ENCODE measurements at places on chromosomes 11 and 22.

DNA sequence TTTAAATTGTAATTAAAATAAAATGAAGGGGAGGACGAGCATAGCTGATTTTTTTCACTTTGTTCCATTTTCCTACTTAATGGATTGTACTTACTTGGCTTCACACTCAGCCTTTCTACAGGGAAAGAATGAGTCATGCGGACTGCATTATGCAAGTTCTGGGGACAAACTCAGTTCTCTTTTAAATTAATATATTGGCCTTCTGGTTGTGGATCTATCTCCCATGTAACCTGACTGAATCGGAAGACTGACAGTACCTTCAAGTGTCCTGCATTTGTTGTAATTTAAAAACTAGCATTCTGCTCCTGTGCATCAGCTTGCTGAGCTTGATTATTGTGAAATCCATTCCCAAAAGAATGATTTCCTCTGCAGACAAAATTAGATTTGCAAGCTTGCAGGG is 12.2 kb downstream of the OR8D1 start:
- DNase-seq: no peak

GRCh38 chr11:28636033-28636432 is 527.8 kb downstream of the METTL15 start:
- DNase-seq: no peak

DNA sequence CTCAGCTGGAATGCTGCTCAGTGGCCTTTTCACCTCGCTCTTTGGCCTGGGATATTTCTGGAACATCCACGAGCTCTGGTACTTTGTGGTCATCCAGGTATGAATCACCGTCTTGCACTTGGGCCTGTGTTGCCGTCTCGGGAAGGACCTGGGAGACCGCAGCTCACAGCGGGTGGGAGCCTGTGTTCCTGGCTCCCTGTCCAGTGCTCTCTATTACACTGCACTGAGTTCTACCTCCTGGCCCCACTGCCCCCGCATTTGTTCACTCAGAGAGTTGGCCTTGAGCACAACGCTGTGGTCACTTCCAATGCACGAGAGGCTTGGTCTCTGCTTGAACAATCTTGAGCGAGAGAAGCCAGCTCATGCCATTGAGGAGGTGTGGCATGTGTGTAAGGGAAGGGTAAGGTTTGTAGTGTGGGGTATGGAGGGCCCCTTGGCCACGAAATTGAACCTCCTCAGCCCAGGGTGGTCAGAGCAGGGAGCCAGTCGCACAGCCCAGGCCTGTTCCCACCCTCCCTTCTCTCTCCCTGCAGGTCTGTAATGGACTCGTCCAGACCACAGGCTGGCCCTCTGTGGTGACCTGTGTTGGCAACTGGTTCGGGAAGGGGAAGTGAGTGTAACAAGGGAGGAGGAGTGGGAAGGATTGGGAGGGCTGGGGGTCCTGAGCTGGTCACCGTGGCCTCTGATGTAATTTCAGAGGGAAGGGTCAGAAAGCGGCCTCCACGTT is 16.2 kb downstream of the SLC37A2 start:
- no peak for DNase-seq

DNA sequence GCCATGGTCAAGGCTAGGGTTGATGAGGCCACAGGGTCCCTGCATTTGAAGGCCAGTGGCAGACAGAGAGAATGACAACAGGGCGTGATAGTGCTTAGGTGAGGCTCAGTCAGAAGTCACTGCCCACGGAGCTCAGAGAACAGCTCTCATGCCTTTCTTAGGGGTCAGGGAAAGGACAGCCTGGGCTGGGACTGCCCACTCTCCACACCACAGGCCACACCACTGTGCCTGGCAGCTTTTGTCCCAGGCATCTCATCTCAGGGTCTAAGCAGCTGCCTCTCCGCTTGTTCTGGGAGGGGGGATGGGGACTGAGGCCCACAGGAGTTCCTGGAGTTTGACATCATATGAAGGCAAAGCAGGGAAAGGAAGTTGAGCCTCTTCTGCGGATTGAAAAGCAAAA is 150.2 kb upstream of the B3GAT1 start:
- no peak for DNase-seq

DNA sequence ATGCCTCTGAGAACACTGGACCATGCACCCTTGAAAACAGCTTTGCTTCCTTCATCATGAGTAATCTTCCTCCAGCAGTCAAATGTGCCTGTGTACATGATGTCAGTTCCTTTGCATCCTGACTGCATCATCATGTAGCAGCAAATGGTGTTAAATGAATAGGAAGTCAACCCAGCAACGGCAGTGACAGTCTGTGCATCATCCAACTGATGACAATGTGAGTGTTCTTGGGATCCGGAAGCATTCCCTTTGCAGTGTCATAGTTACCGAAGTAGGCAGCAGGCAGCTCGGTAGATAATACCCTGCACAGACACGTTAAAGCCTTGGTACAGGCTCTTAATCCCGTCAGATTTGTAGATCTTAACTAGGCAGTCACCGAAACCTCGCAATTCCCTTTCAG is 2.5 kb downstream of the WBP2NL start:
- no peak for DNase-seq

- peak; percentile 91 for DNase-seq
These were observed 10.4 kb downstream of the KIRREL3 start for GRCh38 chr11:126989942-126990715.

- peak; percentile 92 for DNase-seq
These were observed 23.5 kb downstream of the TP53I11 start for GRCh38 chr11:44927174-44927661.

DNA sequence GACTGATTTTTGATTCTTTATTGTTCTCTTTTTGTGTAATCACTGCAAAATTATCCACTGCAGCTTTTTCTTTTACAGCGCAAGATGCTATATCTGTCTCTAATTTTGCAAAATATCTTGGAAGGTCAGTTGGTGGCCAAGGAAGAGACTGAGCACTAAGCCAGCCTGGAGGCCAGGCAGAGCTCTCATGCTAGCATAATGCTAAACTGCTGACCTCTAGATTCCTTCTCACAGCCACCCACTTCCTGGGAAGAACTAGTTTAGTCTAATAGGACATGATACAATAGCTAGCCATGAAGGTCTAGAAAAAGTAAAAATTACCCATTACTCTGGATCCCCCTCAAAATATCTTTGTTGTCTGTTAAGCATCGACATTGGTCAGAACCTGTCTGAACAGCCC is 227.2 kb upstream of the ARHGAP20 start:
- no peak for DNase-seq

DNA sequence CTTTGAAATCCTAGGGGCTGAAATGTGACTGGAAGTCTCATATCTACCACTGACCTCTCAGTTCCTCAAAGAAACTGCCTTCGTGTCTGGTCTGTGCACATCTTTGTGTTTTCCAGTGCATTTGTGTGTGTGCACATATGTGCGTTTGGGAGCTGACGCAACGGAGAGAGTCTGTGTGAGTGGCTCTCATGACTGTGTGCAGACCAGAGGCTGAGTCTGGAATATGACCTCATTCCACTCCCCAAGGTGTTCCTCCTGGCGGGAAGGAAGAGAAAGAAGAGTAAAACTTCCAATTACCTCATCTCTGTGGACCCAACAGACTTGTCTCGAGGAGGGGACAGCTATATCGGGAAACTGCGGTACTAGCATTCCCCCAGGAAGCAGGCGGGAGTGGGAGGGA is 16.5 kb downstream of the TUB start:
- no peak for DNase-seq

DNA sequence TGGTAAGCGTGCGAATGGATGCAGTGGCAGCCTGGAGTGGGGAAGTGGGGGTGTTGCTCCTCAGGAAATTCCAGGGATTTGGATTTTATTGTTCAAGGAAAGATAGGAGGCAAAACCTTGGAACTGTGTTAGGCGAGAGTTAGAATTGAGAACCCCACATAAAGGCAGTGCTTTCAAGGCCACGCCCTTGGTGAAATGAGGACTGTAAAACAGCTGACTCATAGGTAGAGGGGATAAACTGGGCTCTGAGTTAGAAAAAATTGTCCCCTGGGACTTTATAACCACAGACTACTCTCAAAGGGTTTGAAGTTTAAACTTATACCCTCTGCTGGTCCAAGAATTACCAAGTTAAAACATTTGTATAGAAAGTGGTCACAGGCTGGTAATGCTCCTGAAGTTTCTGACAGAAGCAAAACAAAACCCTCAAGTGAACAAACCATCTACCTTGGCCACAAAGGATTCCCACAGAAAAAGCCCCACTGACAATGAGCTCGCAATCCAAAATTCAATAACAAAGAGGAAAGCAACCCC is 250.3 kb upstream of the TBCEL start:
- DNase-seq: no peak

GRCh38 chr11:112321501-112322172 is 61.0 kb upstream of the PLET1 start:
- DNase-seq: no peak

GRCh38 chr11:16321148-16321547 is 35.2 kb downstream of the SOX6 start:
- no peak for DNase-seq

DNA sequence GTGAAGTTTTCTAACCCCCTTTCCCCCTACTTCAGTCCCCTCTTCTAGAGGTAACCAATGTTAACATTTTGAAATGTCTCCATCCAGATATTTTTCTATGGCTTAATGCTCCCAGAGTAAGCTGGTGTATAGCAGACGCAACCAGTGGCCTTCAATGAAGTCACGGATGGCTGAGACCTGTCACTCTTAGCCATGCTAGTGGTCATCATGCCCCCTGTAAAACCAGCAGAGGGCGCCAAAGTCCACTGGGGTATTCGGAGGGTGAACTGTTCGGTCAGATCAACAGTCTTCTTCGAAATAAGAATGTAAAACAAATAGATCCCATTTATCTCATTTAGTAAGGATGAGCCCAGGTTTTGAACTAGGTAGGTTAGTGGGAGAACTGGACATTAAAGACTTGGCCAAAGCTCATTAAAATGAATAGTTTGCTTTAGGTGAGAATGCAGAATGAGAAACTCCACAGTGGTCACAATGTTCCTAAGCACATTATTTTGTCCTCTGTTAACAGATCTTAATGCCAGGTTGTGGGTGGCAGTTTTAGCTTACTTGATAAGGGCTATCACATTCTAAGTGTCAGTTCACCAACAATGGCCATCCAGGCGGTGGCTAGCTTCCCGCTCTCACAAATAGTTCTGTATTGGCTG is 8.6 kb upstream of the MMP8 start:
- DNase-seq: peak; percentile 83

Measured in neural progenitor cell (in vitro differentiated cells).